ENCODE measurements at places on chromosomes 12 and 14.

- no peak for DNase-seq
These were observed 222.6 kb upstream of the SYT1 start for GRCh38 chr12:78641837-78642423.

- DNase-seq, result no peak
These were observed 38.6 kb upstream of the GPR68 start for GRCh38 chr14:91282954-91283645.

GRCh38 chr12:843609-844008, 91.2 kb downstream of the WNK1 start:
- no peak for DNase-seq

DNA sequence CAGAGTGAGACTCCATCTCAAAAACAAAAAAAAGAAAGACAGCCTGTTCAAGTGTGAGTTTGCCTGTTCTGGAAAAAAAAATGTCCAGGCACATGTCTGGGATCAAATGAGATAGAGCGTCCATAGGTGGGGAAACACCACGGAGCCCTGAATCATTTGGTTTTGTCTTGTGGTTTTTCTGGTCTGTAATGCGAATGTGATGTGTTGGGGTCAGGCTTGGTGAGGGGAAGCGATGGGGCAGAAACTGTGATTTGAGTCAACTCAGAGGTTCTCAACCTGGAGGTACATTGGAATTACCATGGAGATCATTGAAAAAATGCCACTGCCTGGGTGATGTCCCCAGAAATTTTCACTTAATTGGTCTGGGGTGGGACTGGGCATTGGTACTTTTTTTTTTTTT, 183.9 kb upstream of the PWP1 start:
- no peak for DNase-seq

DNA sequence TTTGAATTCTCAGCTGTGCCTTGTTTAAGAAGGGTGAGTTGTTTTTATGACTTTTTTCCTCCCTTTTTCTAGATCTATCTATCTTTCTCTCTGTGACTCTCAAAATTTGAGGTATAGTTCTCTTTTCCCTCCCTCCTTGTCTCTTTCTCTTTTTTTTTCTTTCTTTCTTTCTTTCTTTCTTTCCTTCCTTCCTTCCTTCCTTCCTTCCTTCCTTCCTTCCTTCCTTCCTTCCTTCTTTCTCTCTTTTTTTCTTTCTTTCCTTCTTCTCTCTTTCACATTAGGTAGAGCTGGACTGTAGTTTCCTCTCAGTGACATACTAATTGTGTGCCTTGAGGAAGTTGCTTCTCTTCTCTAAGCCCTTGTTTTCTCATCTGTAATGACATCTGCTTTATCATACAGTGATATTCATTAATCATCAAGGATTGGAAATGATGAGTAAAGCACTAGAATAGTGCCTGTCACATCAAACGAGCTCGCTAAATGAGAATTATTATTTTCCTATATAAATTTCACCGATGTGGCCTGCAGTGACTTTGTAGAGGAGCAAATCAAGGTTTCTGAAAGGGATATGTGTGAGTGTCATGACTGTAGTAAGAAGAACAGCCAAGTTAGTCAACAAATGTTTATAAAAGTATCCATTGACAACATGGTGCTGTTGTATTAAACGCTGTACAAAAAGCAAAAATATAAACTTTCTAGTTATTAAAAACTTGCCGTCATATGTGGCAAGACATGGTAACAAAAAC, 78.9 kb upstream of the SLC38A2 start:
- no peak for DNase-seq

GRCh38 chr12:50723865-50724264, 40.0 kb upstream of the ATF1 start:
- DNase-seq, result no peak

GRCh38 chr12:50110127-50110761, 1.8 kb upstream of the COX14 start:
- DNase-seq, result no peak

- DNase-seq, result no peak
These were observed 92.9 kb downstream of the FAR2 start for GRCh38 chr12:29241821-29242591.

DNA sequence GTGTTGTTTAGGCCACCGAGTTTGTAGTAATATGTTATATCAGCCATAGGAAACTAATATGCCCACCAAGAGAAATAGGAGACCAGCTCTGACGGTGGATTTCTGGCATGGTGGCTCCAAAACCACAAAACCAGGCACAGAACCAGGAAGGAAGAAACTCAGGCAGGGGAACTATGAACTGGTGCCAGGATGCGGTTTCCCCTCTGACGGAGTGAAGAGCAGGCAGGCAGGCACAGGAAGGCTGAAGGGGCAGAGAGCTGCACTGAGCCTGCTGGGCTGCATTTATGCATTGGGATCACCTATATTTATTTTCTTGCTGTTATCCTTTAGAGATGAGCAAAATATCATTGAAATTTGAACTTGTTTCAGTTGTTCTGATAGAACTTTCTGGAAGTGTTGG, 479.4 kb downstream of the VRK1 start:
- DNase-seq, result no peak

DNA sequence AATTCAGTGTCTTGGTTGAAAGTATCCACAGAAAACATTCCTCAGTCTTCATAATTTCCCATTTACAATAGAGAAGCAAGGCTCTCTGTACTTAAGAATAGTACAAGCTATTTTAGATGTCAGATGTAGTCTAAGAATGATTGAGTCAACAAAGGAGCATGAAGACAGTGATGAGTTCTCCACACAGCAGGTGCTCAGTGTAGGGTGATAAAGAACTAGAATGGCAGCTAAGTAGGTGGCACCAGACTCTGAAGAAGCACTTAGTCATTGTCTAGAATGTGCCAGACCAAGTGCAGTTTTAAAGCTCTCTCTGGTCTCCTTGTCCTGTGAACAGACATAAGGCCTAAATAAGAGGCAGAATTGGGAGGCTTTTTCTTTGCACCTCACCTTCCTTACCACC, 504.6 kb downstream of the NRXN3 start:
- DNase-seq, result no peak

- no peak for DNase-seq
These were observed 75.2 kb downstream of the SAMD4A start for GRCh38 chr14:54642121-54642520.

- DNase-seq, result no peak
These were observed 50.3 kb upstream of the PPP2R5C start for GRCh38 chr14:101711041-101711856.

GRCh38 chr14:56666716-56667115, 87.1 kb downstream of the TMEM260 start:
- no peak for DNase-seq

GRCh38 chr14:83664389-83664788, 1865.6 kb upstream of the FLRT2 start:
- DNase-seq, result no peak

DNA sequence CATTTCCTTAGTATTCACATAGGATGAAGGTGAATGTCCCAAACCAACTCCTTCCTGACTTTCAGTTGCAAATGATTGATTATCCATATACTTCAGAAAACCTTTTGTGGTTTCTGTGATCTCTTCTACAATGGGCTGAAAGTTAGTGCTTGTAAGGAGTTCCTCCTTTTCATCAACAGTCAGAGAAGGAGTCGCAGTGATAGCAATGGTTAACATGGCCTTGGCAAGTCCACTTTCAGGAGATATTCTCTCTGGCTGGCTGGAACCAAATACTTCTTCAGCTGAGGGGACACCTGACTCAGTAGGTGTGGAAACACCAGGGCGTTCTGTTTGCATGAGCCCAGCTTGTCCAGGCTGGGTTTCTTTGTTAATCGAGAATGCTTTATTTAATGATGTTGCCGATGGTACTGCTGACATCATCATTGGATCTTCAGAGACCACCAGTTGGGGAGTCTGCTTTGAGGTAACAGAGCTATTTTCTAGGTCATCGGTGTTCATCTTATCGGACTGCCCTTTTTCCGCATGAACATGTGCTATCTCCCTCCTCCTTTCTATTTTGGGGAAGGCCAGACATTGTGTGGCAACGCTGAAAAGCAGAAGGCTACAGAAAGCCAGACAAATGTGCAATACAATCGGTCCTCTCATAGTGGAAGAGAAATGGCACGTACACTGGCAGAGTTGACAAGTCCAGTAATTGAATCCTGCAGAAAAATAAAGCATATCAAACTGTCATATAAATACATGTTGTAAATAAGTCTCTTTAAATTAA, 13.1 kb downstream of the ARMH4 start:
- no peak for DNase-seq

Measured in activated T-cell treated with anti-CD3 and anti-CD28 coated beads for 24 hours (primary cell).